AG04449 (cell line): ENCODE measurements at places on chromosomes 1 and 21.

DNA sequence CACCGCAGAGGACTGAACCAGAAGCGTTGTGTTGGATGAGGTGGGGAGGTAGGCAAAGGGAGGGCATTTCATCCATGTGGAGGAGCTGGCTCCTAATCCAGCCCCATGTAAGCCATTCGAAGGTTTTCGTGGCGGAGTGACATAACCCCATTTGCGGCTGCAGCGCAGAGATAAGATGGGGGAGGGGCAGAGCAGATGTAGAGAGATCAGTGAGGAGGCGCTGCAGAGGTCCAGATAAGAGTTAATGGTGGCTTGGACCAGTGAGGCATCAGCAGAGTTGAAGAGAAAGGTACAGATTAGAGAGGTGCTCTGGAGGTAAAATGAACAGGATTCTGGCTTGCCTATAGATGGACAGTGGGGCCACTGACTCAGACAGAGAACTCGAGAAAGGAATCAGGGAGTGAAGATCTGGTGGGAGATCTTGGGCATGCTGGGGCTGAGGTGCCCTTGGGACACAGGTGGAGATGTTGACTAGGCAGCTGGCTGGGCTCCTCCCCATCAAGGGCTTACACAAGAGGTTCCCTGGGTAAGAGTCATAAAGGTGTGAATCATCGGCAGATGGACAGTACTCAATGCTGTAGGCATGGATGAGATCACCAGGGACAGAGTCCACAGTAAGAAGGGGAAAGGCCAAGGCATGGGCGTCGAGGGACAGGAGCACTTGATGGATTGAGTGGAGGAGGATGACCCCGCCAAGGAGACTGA lies 7.8 kb upstream of the PTPRF start:
- DNase-seq = no peak

DNA sequence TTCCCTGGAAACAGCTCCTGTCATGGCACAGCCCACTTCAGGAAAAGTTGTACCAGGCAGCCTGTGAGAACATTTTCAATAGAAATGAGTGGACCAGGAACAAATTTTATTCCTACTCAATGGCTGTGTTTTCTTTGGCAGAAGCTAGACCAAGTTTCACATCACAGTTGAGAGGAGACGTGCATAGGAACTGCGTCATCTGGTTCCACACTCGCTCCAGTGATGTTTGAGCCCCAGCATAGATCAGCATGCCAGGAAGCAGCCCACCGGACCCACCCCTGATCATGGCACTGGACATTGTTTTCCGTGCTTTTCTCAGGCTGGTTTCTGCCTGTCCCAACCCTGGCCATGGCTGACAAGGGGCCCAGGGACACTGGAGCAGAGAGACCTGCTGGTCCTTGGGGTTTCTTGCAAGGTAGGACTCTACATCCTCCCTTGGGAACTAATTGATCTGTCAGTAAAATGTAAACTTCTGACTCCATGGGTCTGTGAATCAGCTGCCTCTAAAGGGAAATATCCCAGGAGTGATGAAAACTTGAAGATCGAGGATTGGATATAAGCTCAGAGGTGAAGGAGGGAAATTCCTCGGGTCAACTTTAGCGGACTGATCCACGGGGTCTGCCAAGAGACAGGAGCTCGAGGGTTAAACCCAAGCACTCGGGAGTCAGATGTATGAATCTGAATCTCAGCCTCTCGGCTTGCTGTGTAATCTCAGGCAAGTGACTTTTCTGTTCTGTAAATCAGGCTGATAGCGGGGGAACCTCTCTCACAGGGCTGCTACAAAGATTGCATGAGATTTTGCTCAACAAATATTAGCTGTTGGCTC lies 35.7 kb downstream of the NEK2 start:
- DNase-seq = peak; percentile 60

DNA sequence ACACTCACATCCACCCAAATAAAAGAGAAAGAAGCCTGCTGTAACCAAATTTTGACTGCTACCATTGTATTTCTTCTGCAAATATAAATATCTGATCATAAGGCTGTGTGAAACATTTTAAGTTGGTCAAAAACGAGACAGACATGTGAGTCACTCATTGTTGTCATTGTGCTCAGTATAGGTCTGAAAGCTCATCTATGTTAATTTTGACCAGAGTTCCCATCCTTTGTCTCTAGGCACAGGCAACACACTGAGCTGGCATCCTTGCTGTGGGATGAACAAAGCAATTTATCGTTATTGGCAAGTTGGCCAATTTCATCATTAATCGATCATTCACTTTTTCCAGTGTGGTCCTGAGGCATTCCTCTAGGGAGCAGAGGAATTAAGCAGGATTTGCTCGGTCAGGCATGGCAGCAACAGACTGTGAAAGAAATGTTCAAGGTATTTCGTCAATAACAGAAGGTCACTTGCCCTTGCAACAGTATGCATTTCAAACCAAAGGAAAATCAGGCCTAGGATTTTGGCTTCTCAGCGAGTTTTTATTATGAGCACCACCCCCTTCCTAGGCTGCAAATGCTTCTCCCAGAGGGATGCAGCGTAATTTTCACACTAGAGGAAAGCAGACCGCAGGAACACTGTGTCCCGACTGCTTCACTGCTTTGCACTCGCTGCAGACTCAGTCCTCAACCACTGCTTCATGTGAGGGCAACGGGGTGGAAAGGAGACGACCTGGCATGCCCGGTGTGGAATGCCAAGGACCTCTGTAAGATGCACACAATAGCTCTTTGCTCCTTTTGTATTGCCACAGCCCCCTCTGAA lies 87.9 kb upstream of the SMYD2 start:
- DNase-seq = no peak

- no peak for DNase-seq
These were observed 64.0 kb upstream of the CHRM3 start for GRCh38 chr1:239322369-239322768.

GRCh38 chr1:111770916-111771315 lies 15.2 kb downstream of the DDX20 start:
- no peak for DNase-seq

GRCh38 chr1:2967329-2967725 lies 53.9 kb upstream of the ACTRT2 start:
- DNase-seq = no peak

GRCh38 chr21:26115899-26116298 lies 54.7 kb downstream of the APP start:
- DNase-seq = no peak

DNA sequence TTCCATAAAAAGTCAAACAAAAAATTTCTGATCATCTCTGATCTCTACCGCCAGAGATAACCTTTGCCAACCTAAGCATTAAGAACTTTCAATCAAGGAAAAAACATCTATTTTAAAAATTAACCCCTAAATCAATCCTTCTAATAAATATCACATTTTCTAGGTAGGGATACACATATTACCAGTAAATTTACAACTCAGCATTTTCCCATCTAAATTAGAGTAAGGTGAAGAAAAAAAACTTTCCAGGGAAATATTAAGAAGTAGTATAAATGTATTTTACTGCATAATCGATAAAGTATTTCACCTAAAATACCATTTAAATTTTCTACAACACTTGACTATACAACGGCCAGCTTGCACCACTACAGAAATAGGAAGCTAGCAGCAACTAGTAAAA lies 1.5 kb downstream of the STX6 start:
- DNase-seq = no peak

GRCh38 chr1:65321879-65322278 lies 12.5 kb downstream of the DNAJC6 start:
- DNase-seq = no peak

- DNase-seq = peak; percentile 100
These were observed 14.7 kb upstream of the KCNE1 start for GRCh38 chr21:34526618-34527290.

DNA sequence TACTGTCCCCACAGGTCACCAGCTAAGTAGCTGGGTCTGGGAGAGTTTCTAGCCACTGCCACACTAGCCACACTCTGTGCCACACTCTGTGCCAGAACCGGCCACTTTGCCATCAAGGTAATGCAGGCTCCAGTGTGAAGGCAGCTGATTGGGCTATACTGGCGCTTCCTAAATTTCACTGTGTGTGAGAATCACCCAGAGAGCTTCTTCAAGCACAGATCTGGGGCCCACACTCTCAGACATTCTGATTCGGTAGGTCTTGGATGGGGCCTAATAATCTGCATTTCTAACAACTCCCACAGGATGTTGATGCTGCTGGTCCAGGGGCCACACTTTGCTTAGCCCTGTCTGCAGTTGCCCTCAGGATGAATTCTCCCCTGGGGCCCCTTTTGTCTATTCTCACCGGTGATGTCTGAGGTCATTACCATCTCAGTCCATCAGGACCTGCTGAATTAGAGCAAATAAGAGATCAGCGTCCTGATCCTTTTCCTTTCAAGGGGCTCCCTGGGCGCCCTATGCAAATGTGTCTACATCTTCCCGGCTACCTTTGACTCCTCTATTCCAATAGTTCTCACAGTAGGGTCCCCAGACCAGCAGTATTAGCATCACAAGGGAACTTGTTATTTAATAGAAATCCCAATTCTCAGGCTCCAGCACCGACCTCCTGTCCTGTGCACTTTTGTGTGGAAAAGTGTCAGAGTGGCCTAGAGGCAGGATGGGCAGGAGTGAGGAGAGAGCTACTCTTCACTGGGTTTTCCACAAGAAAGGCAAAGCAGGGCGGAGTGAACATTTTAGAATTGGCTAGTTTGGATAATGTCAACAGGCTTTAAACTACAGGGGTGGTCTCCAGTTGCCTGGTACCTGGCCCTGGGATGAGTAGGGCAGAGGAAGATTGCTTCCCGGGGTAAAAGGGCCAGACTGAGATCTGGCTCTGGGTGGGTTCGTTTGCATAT lies 24.7 kb upstream of the LRRN2 start:
- no peak for DNase-seq

GRCh38 chr1:230712470-230712942 lies 1.4 kb downstream of the AGT start:
- DNase-seq = no peak
